ENCODE measurements at places on chromosomes 2 and 18.

- no peak for DNase-seq
These were observed 26.9 kb downstream of the SGPP2 start for GRCh38 chr2:222451224-222451674.

GRCh38 chr2:220451438-220451837, 824.0 kb downstream of the SLC4A3 start:
- DNase-seq = no peak

GRCh38 chr2:44296653-44297052, 21.4 kb downstream of the SLC3A1 start:
- no peak for DNase-seq

GRCh38 chr2:180985771-180986395, 5.5 kb downstream of the UBE2E3 start:
- DNase-seq = no peak

DNA sequence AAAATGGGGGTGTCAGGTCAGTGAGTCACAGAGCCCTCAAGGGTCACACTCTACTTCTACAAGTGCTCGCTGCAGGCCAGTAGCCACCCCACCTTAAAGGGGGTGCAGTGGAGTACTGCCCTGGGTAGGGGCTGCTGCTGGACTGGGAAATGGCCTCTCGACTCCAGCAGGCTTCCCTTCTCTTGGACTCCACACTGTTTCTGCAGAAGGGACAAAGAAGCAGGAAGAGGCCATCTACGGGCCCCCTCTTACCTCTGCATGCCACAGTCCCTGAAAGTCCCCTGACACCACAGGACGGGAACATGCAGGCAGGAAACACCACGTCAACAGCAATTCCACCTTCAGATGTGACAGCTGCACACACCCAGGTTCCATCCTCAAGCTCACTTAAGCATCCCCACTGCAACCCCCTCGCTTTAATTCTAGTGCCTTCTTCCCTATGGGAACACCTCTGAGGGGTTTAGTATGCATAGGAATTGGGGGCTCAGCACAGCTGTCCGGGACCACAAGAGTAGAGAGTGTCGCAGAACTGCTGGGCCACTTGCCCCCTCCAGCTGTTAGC, 22.3 kb downstream of the SNED1 start:
- DNase-seq = no peak

GRCh38 chr18:55500316-55501086, 87.5 kb downstream of the TCF4 start:
- no peak for DNase-seq

DNA sequence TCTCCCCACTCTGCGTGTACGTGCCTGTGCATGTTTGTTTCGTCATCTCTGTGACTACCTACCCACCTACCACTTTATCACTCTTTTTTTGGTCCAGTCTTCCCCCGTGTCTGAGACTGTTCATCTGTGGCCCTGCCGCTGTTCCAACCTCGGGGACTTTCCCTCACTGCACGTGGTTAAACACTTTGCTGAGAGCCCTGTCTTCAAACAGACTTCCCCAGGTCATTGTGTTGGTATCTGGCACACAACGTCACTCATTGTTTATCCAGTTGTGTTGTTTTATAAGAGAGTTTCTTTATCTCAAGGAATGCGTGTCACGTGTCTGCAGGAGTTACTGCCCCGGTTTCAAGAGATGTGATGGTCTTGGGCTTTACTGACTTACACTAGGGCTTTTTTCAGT, 262.0 kb upstream of the RASGRP3 start:
- no peak for DNase-seq

DNA sequence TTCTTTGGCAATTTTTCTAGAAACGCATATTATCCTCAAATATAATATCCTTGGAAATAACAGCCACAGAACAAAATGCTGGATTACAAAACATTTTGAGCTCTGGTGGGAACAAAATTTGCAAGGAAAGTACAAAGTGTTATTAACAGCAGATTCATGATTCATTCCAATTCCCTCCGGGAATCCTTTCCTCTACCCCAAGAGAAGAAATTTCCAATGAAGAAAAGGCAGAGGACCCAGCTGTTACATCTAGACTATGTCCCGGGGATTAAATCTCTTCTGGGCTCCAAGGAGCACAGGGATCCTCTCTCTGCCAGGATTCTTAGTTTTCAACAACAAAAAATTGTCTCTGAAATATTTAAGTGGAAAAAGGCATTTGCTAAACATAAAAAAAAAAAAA, 51.6 kb upstream of the TMEFF2 start:
- no peak for DNase-seq

DNA sequence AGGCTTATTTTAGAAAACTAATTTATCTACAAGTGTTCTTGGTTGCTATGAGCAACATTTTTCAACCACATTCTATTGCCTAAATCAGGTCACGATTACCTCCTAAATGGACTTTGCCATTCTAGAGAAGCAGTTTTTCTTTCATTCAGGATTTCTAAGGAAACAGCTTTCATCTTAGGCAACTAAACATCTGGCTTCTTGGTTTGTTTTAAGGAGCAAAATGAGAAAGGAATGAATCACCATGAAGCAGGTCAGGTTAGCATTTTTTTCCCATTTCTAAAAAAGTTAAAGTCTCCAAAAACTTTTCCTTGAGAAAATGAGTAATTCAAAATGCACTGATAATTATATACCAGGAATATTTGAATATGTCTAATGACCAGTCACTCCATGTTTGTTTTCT, 114.8 kb downstream of the GAREM1 start:
- DNase-seq = no peak

DNA sequence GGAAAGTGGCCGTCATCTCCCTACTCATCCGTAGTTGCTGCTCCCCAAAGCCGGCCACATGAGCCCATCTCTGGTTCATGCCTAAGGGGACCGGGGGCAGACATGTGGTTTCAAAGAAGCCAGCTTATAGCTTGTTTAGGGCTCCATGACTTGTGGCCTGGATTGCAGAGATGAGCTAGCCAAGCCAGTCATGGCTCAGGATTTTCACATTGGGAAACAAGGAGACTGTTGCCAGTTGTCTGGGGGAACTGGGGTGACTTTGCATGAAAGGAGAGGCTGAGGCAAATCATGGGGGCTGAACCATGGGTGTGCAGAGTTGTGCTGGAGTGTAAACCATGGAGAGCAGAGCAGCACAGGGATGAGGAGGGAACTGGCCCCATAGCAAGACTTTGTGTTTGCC, 183.0 kb upstream of the APCDD1 start:
- no peak for DNase-seq

DNA sequence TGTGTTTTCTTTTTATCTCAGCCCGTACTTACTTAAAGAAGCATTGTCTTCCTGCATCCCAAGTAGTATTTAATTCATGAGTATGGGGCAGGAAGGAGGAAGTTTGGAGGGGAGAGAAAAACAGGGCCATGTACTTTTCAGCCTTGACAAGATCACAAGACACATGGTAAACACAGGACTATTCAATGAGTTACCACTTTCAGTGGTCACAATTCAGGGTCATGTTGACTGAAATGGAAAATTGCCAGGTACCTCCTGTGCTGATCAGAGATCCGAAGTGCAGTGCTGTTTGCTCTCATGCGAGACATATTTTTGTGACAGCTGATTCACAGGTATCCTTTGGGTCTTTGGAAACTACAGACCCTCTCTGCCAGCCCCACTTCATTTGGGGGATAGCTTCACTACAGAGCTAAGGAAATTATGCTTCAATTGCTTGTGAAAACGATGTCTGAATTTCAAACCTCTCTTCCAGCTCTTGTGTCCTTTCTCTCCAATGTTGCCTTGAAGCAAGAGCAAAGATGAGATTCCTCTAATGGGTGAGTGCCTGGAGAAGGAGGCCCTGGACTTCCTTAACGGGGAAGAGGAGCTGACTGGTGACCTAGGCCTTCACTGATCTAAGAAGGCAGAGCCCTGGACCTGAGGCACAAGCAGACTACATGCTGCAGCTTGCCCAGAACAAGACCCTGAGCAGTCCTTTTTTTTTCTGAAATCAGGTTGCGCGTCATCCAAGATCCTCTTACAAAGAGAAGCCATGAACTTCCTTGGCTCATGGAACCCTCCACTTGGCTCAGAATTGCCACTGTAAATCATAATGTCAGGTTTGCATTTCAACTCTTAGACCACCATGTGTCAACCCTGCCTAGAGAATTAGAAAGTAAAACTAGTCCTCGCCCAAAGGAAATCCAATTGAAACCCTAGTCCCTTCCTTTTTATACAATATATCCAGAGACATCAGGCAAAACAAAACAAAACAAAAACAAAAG, 44.1 kb downstream of the EVA1A start:
- DNase-seq = no peak

DNA sequence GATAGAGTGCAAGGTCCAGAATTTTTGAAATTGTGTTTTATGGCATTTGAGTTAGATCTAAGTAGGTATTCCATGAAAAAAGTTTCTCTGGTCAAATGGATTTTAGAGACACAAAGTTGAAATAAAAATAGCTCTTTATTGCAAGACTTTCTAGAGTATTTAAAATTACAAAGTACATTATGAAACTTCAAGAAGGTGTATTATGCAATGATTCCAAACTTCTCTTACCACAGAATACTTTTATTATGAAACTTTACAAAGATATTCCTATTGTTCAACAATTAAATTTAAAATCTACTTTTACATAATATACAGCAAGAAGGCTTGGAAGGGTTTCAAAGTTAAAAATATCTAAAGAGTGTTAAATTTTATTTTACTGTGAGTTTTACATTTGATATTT, 65.9 kb downstream of the CALCRL start:
- no peak for DNase-seq

DNA sequence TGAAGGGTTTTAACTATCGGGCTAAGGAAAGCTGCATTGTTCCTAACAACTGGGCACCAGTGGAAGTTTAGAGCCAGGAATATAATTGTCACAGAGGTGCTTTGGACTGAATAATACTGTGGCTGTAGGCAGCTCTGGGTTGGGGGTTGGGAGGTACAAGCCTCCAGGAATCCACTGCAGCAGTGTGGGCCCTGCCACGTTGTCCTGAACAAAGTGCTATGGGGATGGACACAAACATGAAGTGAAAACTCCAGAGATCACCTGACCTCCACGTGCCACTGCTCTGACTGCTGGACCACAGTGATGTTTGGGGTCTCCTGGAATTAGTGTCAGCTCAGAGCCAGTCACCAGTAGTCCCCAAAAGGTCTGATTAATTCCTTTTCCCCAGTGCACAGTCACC, 110.9 kb downstream of the BCL2 start:
- DNase-seq = no peak

DNA sequence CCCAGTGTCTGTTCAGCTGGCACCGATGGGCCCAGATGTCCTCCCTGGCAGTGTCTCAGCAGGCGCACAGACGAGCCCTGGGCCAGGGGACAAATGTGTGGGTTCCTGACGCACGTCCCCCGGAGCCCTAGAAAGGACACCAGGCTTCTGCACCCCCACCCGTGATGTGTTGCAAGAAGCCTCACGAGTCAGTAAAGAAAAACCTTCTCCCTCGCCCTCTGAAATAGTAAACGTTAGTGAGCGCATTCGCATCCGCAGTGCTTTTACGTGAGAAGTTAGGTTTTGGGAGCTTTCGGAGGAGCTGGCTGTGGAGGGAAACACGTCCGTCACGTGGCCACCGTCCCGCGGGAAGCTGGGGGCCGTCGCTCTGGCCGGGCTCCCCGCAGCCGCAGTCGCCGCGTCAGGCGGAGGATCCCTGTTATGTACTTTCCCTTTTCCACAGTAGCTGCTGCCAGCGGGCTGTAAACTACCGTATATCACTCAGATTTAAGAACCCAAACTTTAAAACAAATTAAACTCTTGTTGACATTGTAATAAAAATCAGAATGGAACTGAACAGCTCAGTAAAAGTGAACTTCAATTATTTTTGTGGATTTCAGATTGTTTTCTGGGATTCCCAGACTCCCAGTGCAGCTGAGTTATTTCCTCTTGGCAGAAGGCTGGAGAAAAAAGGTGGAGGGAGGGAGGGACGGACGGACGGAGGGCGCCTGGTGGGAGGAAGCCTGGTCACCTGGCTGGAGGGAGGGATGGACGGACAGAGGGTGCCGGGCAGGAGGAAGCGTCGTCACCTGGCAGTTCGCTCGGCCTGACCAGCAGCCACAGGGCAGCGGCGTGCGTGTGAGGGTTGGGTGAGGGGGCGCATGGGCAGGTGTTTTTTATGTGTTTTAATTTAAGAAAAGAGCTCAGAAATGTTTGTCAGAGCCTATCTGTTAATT, 112.1 kb downstream of the NFATC1 start:
- peak; percentile 79 for DNase-seq

DNA sequence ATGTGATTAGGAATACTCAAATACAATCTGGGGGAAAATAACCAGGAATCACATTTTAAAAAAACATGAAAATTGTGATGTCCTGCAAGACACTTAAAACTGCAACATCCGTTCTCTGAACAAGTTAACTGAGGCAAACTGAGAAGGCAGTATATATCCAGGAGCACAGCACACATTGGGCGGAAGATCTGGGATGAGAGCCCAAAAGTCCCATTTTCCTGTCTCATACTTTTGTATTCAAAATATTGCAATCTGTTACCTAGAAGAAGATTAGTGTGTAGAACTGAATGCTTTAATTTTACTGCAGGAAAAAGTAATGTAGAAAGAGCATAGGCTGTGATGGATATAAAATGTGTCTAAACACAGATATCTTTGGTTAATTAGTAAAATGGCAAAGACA, 276.8 kb upstream of the FANCL start:
- DNase-seq = no peak

GRCh38 chr2:150162241-150162942, 325.1 kb downstream of the RND3 start:
- no peak for DNase-seq

- DNase-seq = no peak
These were observed 464.2 kb upstream of the PIK3C3 start for GRCh38 chr18:41490861-41491260.

DNA sequence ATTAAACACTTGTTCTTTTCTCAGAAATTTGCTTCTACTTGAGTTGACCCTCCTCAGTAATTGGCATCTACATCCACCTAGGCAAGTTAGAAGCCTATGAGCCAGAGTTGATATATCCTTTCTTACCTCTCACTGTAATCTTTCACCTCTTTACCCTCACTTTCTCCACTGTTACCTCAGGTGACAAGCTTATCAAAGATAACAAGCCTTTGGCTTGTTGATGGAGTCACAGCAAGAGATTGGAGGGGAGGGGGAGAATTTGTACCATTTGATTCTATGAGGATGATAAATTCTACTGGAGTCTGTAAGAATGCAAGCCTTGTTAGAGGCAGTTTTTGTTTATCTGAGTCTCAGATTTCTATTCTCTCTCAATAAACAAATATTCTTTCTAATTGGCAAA, 171.0 kb upstream of the CAVIN2 start:
- no peak for DNase-seq

DNA sequence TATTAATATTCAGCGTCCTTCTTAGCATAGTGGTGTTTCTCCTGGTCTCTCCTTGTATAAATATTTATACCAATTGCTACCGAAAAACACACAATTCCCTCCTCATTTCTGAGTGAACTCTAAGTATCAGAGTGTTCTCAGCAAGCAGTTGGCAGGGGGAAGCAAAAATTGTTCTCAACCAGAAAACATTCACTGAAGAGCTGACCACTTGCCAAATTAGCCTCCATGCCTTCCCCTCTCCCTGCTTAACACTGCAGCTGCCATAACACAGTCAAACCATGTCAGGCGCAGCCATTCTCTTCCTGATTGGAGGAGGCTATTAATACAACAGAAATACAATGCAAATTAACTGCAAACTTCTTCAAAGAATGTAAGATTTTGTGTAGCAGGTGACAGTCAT, 105.0 kb downstream of the COL6A3 start:
- no peak for DNase-seq

- DNase-seq = no peak
These were observed 91.7 kb downstream of the GCA start for GRCh38 chr2:162435676-162436075.

Data from uterus (tissue), 4 donors.